ENCODE measurements at places on chromosomes 4 and X.

GRCh38 chr4:122621016-122621507 is at the start of gene IL21:
TSS of gene IL21 (minus strand) at chr4:122621066. CDS start at chr4:122621011, 55 bp downstream.
- DNase-seq: no peak

DNA sequence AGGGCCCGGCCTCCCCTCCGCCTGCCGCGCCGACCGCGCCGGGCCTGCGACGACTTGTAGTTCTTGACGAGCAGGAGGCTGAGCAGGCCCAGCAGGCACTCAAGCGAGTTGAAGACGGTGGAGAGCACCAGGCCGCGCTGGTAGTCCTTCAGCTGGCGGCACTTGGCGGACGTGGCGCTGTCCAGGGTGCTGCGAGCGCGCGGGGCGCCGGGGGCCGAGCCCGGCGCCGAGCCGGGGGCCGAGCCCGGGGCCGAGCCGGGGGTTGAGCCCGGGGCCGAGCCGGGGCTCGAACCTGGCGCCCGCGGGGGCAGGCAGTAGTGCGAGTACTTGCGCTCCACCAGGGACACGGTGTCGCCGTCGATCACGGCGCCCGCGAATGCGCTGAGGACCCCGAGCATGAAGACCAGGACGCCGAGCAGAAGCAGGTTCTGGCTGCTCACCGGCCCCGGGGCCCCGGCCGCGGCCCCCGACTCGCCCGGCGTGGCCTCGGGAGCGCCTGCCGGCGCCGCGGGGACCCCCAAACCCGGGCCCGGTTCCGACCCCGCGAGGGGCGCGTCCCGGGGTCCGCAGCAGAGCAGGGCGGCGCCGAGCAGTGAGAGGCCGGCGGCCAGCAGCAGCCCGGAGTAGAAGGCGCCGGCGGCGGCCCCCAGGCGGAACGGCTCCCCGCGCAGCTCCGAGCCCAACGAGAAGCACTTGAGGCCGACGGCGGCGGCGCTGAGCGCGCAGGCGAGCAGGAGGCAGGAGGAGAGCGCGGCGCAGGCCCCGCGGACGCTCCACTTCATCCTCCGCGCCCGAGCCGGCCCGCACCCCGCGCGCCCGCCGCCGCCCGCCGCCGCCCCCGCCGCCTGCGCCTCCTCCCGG is 584 bp downstream of the TMEM271 start:
- no peak for DNase-seq

GRCh38 chr4:120395746-120396145 is 329.1 kb upstream of the MAD2L1 start:
- no peak for DNase-seq

DNA sequence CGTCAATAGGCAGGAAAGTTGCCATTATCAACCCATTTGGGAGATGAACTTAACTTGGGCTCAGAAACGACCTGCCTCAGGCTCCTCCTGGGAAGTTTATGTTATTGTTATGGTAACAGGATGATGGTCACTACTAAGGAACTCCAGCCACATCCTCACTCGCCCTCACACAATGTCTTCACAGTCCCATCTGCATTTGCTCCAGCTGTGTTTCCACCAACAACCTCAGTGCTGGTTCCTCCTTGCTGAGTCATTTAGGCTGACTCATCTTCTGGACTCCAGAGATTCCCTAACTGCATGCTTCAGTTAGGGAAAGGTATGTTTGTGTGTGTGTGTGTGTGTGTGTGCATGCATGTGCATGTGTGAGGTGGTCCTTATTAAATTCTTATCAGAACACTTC is 293.4 kb upstream of the BOD1L1 start:
- no peak for DNase-seq

- DNase-seq: peak; percentile 71
Observed at GRCh38 chr4:173169428-173170181, 994 bp downstream of the GALNT7 start.

DNA sequence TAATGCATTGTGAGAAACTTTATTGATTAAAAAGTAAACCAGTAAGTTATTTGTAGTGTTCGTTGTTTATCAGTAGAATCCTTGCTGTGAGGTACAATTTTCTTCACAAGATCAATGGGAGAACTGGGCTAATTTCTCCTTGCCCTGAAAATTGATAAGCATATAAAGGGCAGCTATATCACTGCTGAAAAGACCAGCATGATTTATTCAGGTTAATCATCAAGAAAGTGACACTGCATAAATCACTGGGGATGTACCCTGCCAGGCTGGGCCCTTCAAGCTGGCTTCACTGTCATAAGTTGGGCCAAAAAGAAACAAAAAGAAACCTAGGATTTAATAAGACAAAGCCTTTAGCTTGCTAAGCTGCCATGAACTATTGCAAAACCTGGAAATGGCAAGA is 746.7 kb downstream of the STPG2 start:
- DNase-seq: no peak

GRCh38 chr4:77202491-77202890 is 45.5 kb downstream of the CCNG2 start:
- DNase-seq: no peak

DNA sequence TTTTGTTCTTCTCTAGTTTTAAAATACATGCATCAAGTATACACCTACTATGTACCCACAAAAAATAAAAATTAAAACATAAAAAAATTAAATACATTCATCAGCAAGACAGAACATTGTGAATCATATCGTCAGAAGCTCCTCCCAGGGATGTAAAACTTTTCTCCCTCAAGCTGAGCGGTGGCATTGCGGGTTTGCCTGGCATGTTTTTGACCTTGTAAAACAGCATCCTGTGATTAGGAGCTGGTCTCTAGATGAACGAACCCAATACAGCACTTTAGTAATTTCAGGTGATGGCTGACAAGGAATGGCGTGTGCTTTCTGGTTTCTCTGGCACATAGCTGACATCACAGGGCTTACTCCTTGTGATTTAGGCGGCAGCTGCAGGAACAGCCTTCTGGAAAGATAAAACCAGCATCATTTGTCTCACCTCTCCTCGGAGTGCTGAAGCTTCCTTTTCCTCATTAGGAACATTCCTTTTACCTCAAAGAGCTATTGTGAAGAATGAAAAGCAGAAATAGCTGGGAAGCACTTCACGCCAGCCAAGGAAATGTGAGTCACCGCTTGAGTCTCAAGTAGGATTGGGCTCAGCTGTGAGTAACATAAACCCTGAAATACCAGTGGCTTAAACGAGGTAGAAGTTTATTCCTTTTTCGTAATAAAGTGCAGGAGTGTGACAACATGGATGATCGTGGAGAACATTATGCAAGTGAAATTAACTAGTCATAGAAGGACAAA is 44.3 kb downstream of the NYX start:
- DNase-seq: peak; percentile 0

DNA sequence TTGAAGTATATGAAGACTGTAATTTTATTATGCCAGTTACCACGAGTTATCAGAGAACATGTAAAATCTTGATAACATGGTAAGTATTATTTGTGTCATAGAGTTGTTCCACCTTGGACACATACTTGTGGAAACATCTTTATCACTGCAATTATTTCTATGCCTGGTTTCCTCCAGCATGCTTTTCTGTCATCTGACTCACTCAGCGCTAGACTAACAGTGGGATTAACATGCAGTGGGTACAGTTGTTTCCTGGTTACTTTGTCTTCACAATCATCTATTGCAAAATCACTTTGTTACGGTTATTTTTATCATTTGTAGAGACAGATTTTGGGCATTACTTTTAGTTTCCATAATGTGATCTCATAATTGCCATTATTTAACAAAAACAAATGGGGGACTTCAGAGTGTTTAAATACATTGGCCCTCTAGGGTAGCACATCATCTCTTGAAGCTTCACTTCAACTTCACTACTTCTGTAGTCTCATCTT is at the start of gene STATH:
STATH (plus strand) TSS at position 441 of the 491 bp plus-strand sequence. CDS start 2,472 bp downstream, outside the sequence.
- DNase-seq: no peak

GRCh38 chrX:100435726-100436125 is 25.7 kb upstream of the PCDH19 start:
- DNase-seq: no peak

- no peak for DNase-seq
Observed at GRCh38 chrX:27519226-27519625, 56.1 kb upstream of the PPP4R3C start.

DNA sequence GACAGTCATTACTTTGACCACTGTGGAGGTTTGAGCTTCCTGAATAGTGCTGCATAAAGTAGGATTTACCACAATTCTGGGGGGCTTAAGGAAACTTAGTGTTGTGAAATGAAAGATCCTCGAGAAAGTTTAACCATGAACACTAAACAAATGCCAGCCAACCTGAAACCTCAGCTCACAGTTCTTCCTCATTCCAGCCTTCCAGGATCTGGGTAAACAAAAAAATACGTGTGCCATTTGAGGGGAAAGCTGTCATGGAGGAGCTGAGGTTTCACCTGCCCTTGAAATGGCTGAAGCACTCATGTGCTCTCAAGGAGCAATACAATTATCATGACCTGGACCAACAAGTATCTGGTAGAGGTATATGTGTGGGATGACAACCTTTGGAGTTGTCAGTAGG is 142.7 kb downstream of the NPNT start:
- no peak for DNase-seq

GRCh38 chrX:155231163-155231562 is 14.9 kb downstream of the VBP1 start:
- no peak for DNase-seq

GRCh38 chrX:119340606-119341205 is 58.4 kb upstream of the SLC25A43 start:
- no peak for DNase-seq

DNA sequence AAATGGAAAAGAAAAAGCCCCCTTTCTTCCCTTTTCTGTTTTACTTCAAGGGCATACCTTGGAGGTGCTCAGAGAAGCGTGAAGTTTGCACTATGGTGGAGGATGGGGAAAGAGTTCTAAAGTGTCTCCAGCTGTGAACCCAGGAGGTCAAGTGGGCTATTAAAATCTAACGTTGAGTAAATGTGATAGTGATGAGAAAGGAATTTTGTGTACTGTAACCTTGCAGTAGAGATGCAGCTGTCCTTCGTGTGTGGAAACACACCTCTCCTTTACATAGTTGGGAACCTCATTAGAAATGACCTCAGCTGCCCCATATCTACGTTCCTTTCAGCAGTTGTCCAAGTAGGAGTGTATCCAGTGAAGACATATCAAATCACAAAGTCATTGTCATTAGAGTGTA is 26.5 kb downstream of the ADH5 start:
- DNase-seq: no peak

DNA sequence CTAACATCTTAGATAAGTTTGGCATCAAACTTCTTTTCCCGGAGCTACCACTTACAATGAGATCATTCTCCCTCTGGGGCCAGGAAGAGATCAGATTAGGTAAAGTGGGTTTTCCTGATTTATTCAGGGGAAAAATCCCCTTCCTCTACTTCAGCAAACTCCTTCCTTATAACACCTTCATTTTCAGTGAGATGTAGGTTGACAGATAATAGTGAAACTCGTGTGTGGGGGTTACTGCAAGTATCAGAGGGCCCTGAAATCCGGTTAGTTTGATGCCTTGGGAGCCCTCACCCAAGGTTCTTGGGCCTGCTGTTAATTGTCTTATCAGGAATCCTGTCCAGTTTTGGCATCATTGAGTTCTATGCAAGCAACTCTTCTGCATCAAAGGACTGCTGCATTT is 10.8 kb downstream of the FTHL17 start:
- DNase-seq: no peak

GRCh38 chr4:74218201-74218600 is 60.3 kb downstream of the MTHFD2L start:
- no peak for DNase-seq

GRCh38 chr4:6381571-6382123 is 90.8 kb downstream of the PPP2R2C start:
- no peak for DNase-seq

DNA sequence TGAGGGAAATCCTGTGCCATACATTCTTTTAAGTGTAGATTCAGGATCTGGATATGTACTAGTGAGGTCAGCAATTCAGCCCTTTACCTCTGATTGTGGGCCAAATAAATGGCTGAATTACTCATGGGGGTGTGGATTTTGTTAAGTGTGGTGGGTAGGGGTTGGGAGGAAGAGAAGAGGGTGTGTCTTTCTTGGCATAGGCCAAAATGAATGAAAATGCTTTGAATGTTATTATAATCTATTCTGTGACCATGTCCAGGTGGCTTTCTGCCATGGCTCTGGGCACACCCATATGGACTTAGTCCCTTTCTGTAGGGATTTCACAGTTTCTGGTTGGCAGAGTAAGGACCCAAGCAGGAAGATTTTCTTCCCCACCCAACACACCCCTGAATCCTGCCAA is 244.3 kb downstream of the CBR4 start:
- DNase-seq: no peak

GRCh38 chr4:141807103-141807891 is 170.9 kb downstream of the IL15 start:
- DNase-seq: no peak

- DNase-seq: no peak
Observed at GRCh38 chr4:38967260-38968095, 64.7 kb downstream of the TMEM156 start.

- no peak for DNase-seq
Observed at GRCh38 chrX:150569155-150569477, 695 bp downstream of the MTM1 start.

DNA sequence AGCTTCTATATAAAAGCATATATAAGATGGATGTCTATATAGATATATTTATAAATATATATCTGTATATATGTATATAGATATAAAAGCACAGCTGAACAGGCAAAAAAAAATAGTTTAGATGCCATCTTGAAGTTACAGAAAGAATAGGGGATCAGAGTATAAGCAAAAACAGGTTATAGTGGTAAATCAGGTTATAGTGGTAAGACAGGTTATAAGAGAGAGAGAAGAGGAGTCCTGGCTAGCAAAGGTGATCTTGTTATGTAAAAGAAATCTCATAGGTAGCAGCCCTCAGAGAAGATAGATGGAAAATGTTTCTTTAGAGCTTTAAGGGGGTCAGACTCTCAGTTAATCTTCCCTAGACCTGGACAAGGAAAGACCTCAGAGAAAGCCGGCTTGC is 1263.1 kb downstream of the PCDH7 start:
- no peak for DNase-seq

- DNase-seq: no peak
Observed at GRCh38 chr4:105186701-105187161, 40.1 kb downstream of the TET2 start.

- DNase-seq: no peak
Observed at GRCh38 chr4:172356016-172356415, 542.8 kb downstream of the GALNTL6 start.

All from bone marrow (tissue), 2 donors.